ENCODE measurements at places on chromosomes 16 and 17.

GRCh38 chr17:40817103-40817682, 5.2 kb downstream of the KRT10 start:
- DNase-seq = no peak

GRCh38 chr16:81165411-81166097, 69.4 kb upstream of the GCSH start:
- DNase-seq = no peak

GRCh38 chr16:29858149-29858849, 4.7 kb downstream of the CDIPT start:
- no peak for DNase-seq

DNA sequence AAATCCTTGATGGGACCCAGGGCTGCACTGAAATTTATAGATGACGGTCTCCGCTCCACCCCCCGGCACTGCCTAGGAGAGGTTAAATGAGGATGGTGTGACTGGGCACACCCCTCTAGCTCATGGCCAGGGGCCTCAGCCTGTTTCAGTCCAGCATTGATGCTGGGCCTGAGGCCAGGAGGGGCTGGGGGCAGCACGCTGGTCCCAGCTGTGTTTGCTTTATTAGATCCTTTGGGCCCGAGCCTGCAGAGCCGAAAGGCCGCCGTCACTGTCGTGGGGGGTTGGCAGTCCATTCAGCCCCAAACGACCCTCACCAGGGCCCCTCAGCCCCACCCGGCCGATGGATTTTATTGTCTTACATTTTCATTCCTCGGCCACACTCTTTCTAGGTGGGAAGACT, 10.8 kb upstream of the DOK4 start:
- no peak for DNase-seq

DNA sequence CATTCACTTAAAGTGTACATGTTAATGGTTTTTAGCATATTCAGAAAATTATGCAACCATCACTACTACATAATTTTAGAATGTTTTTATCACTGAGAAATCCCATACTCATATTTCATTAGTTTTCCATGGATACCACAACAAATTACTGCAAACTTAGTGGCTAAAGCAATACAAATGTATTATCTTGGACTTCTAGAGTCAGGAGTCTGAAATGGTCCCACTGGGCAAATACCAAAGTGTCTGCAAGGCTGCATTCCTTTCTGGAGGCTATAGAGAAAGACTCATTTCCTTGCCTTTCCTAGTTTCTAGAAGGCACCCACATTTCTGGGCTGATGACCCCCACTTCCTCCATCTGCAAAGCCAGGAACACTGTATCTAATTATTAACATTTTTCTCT, 16.9 kb upstream of the GNAO1 start:
- DNase-seq = no peak

DNA sequence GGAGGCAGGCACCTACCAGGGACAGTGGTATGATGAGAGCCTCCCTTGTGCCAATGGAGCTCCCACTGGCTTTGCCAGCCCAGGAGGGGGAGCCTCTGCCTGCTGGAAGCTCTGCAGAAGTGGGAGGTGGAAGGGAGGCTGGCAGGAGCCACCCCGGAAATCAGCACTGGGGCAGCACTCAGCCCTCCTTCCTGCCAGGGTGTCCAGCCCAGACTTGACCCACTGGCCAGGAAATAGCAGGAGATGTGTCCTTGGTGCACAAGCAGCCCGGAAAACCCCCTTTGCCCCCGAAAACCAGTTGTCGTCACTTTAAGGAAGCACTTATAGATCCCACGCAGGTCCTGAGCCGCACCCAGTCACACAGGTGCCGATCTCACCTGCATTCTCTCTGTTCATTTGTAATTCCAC, 49.3 kb upstream of the CACNG4 start:
- DNase-seq = no peak

DNA sequence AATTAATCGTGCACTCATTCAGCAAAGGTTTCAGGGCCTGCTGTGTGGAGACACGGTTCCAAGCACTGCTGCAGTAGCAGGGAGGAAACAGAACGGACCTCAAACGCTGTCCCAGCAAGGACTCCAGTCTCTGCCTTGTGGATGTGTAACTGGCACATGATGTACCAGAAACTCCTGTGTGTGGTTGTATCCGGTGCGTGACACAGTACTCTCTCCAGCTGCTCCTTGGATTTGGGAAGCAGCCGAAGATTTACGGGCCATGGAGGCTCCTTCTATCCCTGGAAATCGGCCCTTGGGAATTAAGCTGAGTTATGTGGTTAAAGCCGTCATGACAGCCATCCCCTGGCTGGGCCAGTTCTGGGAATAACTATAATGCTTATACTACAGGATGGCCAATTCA, 8.5 kb upstream of the ANKRD11 start:
- no peak for DNase-seq

DNA sequence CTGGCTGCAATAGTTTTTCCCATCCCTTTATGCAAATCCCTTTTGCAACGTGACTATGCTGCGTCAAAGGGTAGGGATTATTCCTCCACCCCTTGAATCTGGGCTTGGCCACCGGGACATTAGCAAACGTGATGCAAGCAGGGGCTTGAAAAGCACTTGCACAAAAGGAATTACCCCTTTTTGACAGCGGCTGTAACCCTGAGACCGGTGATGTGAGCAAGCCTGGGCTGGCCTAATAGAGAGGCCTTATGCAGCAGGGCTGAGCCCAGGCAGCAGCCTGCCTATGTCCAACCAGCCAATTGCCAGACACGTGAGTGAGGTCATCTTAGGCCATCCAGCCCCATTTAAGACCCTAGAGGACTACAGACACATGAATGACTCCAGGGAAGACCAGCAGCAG, 30.4 kb upstream of the PAFAH1B1 start:
- no peak for DNase-seq

DNA sequence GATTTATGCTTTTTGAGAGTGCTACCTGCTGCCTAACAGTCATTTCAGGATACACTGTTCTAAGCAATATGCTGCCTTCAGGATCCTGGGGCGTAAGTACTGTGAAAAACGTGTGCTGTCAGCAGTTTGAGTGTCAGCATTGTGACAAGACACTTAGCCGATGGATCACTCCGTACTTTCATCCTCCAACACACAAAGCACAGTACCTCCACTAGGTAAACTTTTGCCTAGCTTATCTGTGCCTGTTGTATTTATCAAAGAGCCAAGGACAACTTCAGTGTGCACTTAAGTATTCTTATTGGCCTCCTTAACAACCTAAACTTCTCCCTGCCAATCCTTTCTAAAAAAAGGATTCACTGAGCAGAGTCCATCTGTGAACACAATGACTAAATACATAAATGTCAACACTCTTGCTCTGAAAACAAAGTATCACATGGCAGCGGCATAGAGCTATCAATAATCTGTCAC, 33.8 kb upstream of the PHLPP2 start:
- DNase-seq = no peak

DNA sequence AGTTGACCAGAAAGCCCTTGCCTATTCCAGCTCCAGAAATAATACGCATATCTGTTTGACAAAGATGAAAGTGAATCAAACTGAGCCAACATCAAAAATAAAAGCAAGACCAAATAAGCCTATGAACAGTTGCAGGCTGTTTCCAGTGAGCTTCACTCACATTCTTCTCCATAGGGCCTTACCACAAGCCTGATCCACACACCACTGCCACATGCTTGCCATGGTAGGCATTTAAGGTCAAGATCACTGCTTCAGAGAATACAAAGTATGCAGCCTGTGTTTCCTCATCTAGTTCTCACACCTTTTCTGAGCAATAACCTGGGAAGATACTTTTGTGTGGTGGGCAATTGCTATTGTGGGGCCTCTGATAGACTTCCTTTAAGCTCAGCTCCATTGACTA, 1060.2 kb downstream of the CDH11 start:
- no peak for DNase-seq

GRCh38 chr16:759110-759910, 1.2 kb upstream of the MSLN start:
- DNase-seq = no peak

DNA sequence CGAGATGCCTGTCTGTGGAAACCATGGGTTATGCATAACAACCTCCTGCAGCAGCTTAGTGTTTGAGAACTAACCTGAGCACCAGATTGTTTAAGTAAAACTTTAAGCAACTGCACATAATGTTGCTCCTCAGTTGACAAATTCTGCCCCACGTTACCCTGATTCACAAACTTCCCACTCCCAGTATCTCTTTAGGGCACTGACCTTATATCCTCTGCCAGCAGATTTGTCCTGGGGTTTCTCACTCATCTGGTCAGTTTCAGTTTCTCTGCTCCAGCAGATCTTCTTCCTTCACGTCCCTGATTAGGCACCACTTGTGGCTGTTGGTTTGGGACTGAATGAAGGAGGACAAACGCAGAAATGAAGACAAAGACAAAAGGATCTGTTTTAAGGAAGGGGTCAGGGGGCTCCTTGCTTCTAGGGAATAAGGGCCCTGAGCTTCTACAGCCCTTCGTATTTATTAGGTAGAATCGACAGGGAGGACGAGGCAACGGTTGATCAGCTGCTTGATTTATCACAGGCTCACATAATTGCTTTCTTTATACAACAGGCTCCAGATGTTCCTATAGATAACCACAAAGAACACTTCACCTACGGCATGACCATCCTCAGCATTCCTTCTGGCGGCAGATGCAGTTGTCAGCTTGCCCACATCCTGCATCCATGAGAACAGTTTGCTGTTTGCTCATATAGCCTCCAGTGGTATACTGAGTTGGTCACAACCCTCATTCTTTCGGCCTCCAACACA, 13.5 kb upstream of the ZNF689 start:
- DNase-seq = no peak

DNA sequence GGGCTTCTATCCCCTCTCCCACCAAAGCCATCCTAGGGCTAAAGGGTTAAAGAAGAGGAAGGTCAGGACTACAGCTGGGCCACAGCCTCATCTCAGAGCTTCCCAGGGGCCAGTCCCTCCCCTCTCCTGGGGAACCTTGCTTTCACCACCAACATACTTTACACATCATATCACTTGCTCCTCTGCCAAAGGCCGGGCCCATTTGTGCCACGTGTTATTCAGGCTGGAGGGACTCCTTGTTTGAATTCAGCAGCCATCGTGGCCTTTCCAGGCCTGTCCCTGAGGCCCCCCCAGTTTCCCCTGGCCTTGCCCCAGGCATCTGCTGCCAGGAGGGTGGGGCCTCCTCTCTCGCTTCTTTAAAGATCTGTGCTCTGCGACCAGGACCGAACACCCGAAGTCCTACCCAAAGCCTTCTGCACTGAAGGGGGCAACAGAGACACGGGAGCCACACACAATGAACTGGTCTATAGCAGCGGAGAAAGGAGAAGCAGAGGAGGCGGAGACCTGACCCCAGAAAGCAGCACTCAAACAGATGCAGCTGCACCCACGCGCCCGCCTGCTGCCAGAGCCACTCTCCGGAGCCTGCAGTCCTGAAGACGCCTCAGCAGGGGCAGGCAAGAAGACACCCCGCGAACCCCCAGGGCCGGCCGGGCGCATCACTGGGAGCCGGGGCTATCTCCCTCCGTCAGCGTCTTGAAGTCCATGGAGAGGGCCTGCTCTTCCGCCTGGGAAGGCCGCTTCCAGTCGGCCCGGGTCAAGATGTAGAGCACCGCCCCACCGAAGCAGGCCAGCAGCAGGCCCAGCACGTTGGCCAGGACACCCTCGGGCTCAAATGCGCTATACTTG, 12.1 kb downstream of the CYB561 start:
- no peak for DNase-seq

- DNase-seq = no peak
Observed at GRCh38 chr16:90077757-90078578, 837 bp upstream of the PRDM7 start.

GRCh38 chr16:46843898-46844642, 13.1 kb upstream of the C16orf87 start:
- DNase-seq = no peak

DNA sequence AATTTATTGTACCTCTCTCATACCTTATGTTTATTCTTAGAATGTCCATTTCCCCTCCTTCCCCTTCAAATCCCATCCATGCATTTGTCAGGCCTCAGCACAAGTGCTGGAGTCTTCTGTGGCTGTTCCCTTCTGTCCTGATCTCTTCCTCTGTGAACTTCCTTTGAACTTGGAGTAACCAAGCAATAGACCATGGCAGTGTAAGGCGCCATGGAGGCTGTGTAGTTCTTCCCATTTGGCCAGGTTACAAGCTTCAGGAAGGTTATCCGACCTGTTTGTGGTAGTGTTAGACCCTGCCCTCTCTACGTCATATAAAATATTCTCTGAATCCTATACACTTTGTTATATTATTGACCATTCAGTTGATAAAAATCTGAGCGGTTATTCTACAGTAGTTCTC, 28.6 kb downstream of the MAP2K6 start:
- DNase-seq = no peak

GRCh38 chr16:89860747-89861304, 12.6 kb upstream of the TCF25 start:
- DNase-seq = no peak

DNA sequence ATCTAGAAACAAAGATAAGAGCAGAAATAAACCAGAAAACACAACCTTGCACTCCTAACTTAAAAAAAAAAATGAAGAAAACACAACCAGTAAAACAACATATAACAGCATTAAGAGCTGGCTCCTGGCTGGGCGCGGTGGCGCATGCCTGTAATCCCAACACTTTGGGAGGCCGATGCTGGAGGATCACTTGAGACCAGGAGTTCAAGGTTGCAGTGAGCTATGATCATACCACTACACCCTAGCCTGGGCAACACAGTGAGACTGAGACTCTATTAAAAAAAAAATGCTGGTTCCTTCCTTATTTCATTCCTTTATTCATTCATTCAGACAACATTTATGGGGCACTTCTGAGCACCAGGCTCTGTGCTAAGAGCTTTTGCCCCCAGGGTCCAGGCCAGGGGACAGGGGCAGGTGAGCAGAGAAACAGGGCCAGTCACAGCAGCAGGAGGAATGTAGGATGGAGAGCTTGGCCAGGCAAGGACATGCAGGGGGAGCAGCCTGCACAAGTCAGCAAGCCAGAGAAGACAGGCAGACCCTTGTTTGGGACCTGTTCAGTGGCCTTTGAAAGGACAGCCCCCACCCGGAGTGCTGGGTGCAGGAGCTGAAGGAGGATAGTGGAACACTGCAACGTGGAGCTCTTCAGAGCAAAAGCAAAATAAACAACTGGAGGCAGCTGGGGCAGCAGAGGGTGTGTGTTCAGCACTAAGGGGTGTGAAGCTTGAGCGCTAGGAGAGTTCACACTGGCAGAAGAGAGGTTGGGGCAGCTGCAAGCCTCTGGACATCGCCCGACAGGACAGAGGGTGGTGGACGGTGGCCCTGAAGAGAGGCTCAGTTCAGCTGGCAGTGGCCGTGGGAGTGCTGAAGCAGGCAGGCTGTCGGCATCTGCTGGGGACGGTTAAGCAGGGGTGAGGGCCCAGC, 2.6 kb downstream of the STH start:
- DNase-seq = no peak

- DNase-seq = no peak
Observed at GRCh38 chr17:13405080-13405479, 196.6 kb downstream of the HS3ST3A1 start.

GRCh38 chr17:40074871-40075200, 12.1 kb downstream of the THRA start:
- no peak for DNase-seq

DNA sequence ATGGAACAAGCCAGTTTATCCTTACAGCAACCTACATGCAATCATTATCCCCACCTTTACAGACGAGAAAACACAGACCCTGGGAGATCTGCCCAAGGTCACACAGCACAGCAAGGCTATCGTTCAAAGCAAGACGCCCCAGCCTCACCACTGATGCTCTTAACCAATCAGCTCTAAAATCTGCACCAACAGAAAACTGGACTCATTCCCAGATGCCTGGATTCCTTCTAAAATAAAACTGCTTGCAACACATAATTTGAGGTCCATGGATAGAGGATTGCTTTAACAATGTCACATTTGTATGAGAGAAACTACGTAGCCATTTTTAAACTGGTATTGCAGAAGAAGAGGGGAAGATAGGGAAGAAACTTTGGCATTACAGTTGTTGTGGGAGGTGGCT, 6.8 kb downstream of the COTL1 start:
- DNase-seq = no peak
